Hair follicular keratinocyte (primary cell): ENCODE measurements at places on chromosomes 13 and 19. TPM values are rescaled to one million over a fixed set of nuclear protein-coding genes. Genes with fewer than 3 reads are reported as not detected.

Gene ZGLP1
- 1.5 and 1.6 TPM in 2 replicates for total RNA-seq

Gene FGF21
- not detected in 2 replicates for total RNA-seq

Gene PRR22
- 0.16 and 2.1 TPM in 2 replicates for total RNA-seq

Gene SIRT6
- 26.9 and 35.0 TPM in 2 replicates for total RNA-seq

Gene ARRDC5
- not detected in 2 replicates for total RNA-seq

Gene CDC42EP5
- 30.2 and 68.9 TPM in 2 replicates for total RNA-seq

Gene SLC6A16
- not detected in 2 replicates for total RNA-seq

Gene TEX101
- total RNA-seq = not detected in 2 replicates

Gene MEF2B
- total RNA-seq = 0.11 TPM in 1 of 2 replicates, not detected in the other

Gene ZNF850
- total RNA-seq = 0.72 and 0.78 TPM in 2 replicates

Gene PROZ
- total RNA-seq = not detected in 2 replicates

Gene KRTDAP
- 1.4 and 4.2 TPM in 2 replicates for total RNA-seq

Gene EID2B
- total RNA-seq = 1.8 and 2.1 TPM in 2 replicates

Gene ZNF616
- 3.7 and 5.3 TPM in 2 replicates for total RNA-seq

Gene CERS1
- 0.31 TPM in 1 of 2 replicates, not detected in the other for total RNA-seq

Gene ZNF763
- total RNA-seq = 0.61 and 0.78 TPM in 2 replicates

Gene EFNA2
- total RNA-seq = not detected in 2 replicates

Gene FSD1
- 0.80 and 1.1 TPM in 2 replicates for total RNA-seq
